ENCODE measurements at places on chromosomes 1 and 21.

DNA sequence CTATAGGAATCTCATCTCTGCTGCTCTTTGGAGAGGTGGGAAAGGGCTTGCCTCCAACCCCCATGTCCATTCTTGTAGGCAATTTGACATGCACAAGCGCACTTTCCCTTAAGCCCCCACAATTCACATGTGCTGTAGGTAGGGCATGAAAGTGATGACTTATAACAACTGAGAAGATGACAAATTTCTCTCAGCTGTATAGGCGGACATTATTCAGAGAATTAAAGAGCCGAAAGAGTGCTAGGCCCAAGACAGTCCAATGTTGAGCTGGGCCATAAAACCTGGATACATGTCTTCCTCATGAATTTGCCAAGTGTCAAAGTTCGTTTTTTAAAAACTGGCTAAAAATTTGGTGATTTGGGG, 106.3 kb upstream of the LYPLAL1 start:
- no peak for DNase-seq

DNA sequence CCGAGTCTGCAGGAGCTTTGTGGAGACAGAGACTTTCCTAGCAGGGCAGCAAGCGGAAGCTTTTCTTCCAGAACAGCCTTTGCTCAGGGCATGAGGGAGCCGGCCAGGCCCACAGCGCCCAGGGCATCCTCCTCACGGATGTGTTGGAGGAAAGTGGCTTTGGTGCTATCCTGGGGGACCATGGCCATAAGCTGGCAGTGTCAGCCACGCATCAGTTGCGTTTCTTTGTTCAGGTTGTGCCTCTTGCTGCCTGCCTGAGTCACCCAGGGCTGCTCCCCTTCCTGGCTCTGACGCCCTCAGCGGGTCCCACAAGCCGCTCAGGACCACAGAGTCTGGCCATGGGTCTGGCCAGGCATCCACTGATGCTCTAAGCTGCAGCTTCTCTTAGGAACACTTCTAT, 39.6 kb upstream of the PRSS38 start:
- DNase-seq = no peak

- DNase-seq = no peak
Observed at GRCh38 chr21:36825658-36826057, 126.7 kb downstream of the SIM2 start.

DNA sequence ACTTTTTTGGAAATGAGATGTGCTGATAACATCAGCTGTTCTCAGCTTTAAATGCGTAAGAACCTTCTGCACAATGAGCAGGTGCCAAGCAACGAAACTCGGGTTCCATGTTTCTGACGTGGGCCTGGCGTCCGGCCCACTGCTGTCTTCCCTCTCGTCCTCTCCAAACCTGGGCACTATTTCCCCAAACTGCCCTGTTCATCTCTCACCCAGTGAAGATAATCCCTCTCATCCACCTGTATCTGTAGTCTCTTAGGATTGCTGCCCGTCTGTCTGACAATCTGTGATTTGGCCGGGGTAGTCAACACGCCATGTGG, 50.1 kb upstream of the CNTN2 start:
- no peak for DNase-seq

DNA sequence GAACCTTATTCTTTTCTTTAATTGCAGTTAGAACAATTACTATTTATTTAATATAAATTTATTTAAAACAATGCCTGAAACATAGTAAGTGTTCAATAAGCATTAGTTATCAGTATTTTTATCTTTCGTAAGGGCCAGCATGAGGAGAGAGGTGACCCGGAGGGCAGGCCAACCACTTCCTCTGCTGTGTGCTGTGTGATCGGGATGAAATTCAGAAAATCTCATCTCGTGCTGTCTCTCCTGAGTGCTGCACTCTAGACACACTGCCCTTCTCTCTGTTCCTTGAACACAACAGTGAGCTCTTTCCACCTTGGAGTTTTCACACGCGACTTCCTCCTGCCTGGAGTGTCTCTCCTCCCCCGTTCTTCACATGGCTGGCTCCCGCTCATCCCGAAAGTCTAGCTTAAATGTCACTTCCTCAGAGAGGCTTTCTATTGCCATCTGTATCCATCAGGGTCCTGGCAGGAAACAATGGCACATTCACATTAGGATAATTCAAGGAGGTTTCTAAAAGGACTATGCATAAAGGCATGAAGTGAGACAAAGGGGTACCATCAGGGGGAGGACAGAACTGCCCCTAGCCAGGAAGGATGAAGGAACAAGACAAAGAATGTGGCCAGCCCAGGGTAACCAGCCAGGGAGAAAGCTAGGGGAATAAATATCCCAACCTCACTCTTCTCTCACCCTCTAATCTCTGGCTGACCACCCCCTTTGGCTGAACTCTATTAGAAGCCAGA, 142.6 kb upstream of the GJB5 start:
- DNase-seq = no peak

DNA sequence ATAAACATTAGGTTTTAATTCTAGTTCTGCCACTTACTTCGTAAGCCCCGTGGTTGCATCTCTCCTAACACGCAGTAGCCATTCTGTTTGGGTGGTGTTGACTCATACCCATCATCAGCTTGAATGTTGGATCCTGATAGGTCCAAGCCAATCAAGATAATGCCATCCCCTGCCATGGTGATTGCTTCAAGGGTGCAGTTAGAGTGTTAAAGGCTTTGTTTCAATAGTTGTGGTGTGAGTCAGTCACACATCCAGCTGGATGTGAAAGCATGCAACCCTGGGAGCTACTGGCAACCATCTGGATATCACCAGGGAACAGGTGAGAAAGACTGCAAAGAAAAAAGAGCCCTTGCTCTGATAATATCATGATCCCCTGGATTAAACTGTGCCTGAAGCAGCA, 69.1 kb downstream of the OMA1 start:
- no peak for DNase-seq

GRCh38 chr1:12525311-12526181, 92.5 kb downstream of the DHRS3 start:
- no peak for DNase-seq

- DNase-seq = no peak
Observed at GRCh38 chr21:42547906-42548365, 34.3 kb downstream of the SLC37A1 start.

DNA sequence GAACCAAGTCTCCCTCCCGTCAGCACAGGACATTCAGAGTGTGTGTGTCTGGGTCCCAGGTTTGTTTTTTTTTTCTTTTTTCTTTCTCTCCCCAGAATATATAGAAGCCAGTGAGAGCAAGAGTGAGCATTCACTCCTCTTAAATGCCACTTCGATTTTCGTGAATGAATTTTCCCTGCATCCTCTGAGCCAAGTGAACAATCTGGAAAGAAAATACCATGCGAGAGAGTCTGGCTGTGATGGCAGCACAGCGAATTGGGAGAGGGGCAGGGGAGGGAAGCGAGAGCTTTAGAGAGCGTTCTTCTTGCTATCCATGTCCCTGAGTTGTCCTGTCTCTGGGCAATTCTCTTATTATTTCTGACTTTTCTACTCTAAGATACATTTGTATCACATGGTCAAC, 76.0 kb upstream of the RAB3GAP2 start:
- DNase-seq = no peak

Data from stimulated activated naive CD8-positive, alpha-beta T cell treated with anti-CD3 and anti-CD28 coated beads, Interleukin-15, amount 100 ng/mL, for 72 hours (primary cell).